ENCODE measurements at places on chromosomes 5 and 9. TPM values are rescaled to one million over a fixed set of nuclear protein-coding genes. Genes with fewer than 3 reads are reported as not detected.

GABBR2 gene
- total RNA-seq = not detected

ZBTB26 gene
- 5.4 TPM for total RNA-seq

EIF4EBP3 gene
- total RNA-seq = 20.4 TPM

IRX1 gene
- not detected for total RNA-seq

- no peak overlapping the region for H3K27ac ChIP-seq
- DNase-seq = no peak
- no peaks in the 10 kb centered on the region for H3K36me3 ChIP-seq
These were observed 33.0 kb downstream of the CAMK2A start for GRCh38 chr5:150256410-150257064.

ASTN2 gene
- 4.8 TPM for total RNA-seq

Data from T-cell (primary cell).